ENCODE measurements at places on chromosomes 5 and 9.

DNA sequence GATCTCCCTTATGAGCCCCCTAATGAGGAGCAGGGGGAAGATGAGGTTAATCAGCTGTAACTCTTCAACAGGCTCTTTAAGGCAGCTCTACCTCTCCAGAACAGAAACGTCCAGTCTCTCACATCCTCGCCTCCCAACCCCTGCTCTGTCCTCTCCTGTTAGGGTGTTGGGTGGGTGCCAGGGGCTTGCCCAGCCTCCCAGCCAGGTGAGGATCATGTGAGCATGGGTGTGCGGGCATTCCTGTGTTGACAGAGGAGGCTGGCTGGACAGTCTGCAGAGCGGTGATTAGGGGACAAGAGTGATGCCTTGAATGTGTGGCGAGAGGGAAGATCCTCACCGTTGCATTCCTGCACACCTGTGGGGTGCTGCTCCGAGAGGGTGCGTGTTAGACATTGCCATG is 51.7 kb downstream of the CCDC180 start:
- no peak for DNase-seq

GRCh38 chr5:92518318-92518904 is 1062.6 kb downstream of the NR2F1-AS1 start:
- DNase-seq, result peak; percentile 54

DNA sequence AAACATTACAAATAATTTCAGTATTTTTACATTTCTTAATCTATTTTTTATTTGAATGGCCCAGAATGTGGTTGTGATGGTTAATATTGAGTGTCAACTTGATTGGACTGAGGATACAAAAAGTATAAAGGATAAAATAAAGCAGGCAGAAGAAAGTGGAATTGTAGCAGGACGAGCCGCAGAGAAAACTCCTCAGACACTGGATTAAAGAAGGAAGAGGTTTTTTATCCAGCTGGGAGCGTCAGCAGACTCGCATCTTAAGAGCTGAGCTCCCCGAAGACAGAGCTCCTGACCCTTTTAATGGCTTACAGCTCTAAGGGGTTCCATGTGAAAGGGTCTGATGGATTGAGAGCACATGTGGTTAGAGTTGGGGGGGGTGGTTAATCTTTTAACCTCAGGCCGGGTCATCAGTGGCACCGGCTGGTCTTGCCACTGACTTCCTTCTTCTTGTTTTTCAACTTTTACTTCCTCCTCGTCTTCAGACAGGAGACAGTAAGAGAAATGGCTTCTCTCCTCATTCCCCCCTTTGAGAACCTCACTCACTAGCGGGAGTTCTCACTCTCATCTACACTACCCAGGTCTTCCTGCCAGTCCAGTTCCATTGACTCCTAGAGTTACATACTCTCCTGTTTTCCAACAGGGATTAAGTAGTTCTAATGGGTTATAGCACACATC is 80.0 kb downstream of the TMEM161B start:
- no peak for DNase-seq

DNA sequence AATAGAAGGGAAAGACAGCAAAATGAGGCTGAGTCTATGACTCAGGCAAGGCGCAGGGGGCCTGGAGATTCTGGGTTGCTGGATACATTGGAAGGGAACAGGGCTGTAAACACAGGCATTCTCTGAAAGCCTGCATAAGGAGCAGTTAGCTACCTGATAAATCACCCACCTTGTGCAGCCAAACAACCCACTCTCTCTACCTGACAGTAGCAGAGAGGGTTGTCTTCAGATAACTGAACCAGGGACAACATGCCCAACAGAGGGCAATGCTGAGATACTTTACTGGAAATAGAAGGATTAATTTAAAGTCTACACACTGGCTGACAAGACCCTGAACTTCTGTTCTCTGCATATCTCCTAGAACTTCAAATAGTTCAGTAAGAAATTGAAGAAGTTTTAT is 161.6 kb downstream of the KCTD16 start:
- no peak for DNase-seq

DNA sequence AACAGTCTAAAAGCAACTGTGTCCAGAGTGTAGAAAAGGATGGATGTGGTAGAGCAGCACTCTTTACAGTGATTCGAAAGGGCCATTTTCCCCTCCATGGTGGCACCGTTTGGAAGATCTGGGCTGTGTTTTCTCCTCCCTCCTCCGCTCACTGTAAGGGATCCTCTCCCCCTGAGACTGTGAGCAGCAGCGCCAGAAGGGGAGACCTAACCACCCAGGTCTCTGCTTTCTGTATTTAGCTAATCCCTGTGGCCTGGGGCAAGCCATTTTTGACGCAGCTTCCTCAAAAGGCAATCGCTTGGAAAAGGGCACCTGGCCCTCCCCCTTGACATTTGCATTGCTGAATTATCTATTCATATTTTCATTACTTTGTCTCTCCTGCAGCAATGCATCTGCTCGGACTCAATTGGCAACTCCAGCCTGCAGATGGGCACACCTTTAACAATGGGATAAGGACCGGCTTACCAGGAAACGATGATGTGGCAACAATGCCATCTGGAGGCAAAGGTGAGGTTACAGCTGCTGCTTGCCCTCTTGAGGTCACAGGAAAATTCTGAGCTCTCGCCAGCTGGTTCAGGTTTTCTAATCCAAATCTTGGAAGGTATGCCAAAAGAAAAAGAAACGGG is 244.3 kb upstream of the WWC1 start:
- peak; percentile 70 for DNase-seq

- no peak for DNase-seq
These were observed 32.3 kb downstream of the ACTL7A start for GRCh38 chr9:108894225-108894997.

- no peak for DNase-seq
These were observed 82.2 kb downstream of the TRIO start for GRCh38 chr5:14225173-14225834.

- no peak for DNase-seq
These were observed 1293.9 kb upstream of the CDH6 start for GRCh38 chr5:29899583-29899982.

- peak; percentile 62 for DNase-seq
These were observed 100.5 kb upstream of the NMUR2 start for GRCh38 chr5:152505442-152506042.

- DNase-seq, result no peak
These were observed 49.0 kb downstream of the FOXI1 start for GRCh38 chr5:170154744-170155143.

GRCh38 chr5:15577132-15577531 is 77.2 kb downstream of the FBXL7 start:
- no peak for DNase-seq

- DNase-seq, result no peak
These were observed 202.2 kb downstream of the NFIB start for GRCh38 chr9:14111696-14112095.

DNA sequence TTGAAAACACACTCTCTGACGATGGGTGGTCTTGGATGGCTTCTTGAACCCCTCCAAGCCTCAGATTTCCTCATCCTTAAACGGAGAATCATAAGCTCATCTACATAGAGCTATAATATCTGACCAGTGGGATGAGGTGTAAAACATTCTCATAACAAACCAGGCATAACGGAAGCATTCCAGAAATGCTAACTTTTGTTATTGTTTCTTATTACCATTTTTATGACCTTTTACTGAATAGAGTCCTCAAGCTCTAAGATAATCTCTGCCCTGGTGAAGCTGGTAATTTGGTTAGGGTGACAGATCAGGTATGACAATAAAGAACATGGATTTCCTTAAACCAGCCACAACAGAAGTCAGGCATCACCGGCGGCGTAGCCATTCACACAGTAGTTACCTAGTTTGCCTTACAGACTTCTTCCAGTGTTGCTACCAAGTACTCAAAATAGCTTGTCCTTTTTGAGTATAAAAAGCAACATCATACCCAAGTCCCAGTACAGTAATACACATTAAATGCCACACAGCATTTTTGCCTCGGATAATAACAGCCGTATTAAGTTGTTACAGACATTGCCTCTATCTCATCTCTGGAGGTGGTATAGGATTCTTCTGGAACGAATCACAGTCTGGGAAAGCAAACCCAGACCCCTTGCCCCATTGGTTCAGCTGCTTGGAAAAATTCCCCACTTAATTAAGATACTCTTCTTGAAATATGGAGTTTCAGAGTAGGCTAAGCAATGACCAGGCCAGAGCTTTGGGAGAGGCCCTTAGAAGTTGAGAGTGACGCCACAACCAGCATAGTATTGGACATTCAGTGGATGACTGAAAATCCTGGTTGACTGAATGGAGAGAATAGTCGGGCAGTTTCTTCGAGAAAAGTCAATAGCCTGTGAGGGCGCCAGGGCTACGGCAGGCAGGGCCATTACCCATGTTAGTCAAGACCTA is 252.5 kb downstream of the SLIT3 start:
- DNase-seq, result peak; percentile 79

DNA sequence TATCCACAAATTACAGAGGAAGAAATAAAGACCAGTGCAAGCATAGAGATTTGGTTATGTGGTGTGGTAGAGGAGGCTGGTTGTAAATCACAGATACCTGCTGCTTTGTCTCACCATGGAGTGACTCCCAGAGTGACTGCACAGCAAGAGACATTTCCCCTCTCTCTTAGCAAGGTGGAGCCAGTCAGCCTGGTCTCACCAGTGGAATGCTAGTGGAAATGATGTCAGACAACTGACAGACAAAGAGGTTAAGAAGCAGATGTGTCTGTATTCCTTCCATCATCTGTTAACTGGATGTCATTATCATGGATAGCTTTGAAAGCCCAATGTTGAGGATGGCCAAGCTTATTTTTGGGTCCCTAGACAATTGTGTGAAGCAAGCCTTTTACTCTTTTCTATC is 509.4 kb upstream of the SEMA6A start:
- DNase-seq, result no peak

- no peak for DNase-seq
These were observed 145.7 kb upstream of the ERCC6L2 start for GRCh38 chr9:95729669-95730368.

DNA sequence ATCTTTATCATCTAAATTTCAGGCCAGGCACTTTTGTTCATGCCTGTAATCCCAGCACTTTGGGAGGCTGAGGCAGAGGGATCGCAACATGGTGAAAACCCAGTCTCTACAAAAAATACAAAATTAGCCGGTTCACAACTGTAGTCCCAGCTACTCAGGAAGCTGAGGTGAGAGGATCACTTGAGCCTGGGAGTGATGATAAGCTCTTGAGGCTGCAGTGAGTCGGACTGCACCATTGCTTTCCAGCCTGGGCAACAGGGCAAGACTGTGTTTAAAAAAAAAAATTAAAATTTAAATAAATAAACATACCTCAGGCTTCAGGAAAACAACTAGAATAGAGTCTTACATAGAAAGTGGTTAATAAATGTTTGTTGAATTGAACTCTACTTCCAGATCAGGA is 147.4 kb downstream of the AGTPBP1 start:
- DNase-seq, result no peak

DNA sequence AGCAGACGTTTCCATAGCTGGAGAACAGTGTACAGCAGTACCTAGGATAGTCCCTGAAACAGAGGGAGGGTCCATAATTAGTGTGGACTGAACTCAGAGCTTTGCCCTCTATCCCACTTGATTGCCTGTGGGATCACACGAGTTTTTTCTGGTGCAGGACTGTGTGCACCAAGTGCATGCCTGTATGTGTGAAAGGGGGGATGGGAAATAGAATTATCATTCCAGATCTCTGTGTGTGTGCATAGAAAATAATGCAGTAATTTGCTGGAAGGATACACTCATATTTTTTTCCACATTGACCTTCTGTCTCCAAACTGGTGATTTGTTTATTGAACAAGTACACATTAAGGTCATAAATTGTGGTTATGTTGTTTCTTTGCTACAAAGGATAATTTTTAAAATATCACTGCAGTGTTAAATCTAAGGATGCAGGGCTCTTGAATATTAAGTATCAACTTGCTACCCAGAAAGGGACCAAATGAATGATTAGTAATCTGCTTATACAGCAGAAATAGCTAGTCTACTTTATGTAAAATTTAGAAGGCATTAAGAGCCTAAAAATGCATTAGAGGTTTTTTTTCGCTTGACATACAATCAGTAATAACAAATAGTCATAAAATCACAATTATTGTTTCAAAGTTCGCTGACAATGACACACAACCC is 292.9 kb downstream of the CDH18 start:
- no peak for DNase-seq

- peak; percentile 8 for DNase-seq
These were observed 75.6 kb upstream of the SLC12A2 start for GRCh38 chr5:128007939-128008338.

- no peak for DNase-seq
These were observed 143.2 kb downstream of the BOD1 start for GRCh38 chr5:173473288-173473687.

DNA sequence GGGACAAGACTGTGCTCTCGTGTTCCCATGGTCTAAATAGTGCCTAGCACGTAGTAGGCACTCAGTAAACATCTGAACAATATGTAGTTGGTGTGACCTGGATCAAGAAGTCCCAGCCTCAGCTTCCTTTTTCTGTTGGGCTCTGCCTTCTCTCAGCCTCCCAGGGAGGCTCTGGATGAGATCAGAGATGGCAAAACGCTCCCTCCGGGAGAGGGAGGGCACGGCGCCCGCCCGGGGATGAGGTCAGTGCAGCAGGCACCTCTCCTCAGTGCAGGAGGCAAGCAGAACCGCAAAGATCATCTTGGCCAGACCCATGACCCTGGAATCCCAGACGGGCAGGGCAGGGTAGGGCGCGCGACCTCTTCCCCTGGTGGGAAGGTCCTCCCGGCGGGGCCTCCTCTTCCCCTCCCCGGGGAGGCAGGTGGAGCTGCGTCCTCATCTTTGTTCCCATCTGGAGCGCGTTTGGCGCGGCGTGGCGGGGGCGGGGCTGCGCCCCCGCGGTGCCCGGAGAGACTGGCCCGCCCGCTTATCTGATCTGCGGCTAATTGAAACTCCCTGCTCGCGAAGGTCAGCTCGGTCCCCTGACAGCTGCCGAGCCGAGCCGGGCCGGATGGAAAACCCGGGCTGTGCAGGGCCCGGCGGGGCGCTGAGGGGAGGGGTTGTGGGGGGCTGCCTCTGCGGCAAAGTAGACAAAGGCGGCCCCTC is 60.9 kb downstream of the CXXC5 start:
- DNase-seq, result peak; percentile 99

GRCh38 chr5:133523961-133524586 is 88.3 kb downstream of the FSTL4 start:
- no peak for DNase-seq

DNA sequence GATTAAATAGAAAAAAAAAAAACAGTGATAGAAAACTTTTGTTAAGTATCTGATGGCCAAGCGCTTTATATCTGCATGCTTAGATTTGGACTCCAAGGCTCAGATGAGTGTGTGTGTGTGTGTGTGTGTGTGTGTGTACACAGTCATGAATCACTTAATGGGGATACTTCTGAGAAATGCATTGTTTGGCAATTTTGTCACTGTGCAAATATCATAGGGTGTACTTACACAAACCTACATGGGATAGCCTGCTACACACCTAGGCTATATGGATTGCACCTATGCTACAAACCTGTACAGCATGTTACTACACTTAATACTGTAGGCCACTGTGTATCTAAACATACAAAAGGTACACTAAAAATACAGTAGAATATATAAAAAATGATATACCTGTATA is 635.6 kb upstream of the NUDT12 start:
- no peak for DNase-seq

GRCh38 chr5:143343042-143343441 is 60.4 kb downstream of the NR3C1 start:
- DNase-seq, result no peak

Data from kidney glomerular epithelial cell (primary cell).